Activated CD4-positive, alpha-beta T cell treated with anti-CD3 and anti-CD28 coated beads for 36 hours (primary cell): ENCODE measurements at places on chromosomes 2 and 18. TPM values are rescaled to one million over a fixed set of nuclear protein-coding genes. Genes with fewer than 3 reads are reported as not detected.
A peak's percentile ranks its signal among the peaks of the same experiment; 100 is the strongest.

The ALPG gene
- total RNA-seq: not detected

The RIT2 gene
- not detected for total RNA-seq

The WDFY1 gene
- total RNA-seq: 37.5 TPM

The LRP1B gene
- not detected for total RNA-seq

The IL1F10 gene
- total RNA-seq: not detected

The CHAC2 gene
- 17.4 TPM for total RNA-seq

The COPS8 gene
- 74.5 TPM for total RNA-seq

The SCTR gene
- total RNA-seq: not detected

GRCh38 chr18:75462178-75462832 lies 34.8 kb upstream of the SMIM21 start:
- H3K4me1 ChIP-seq: no peaks in the 10 kb centered on the region
- H3K27ac ChIP-seq: no peak overlapping the region
- peaks cover 12% of the 10 kb centered on the region for H3K27me3 ChIP-seq
- H3K36me3 ChIP-seq: no peaks in the 10 kb centered on the region
- no peak for DNase-seq
- no peak overlapping the region for H3K4me3 ChIP-seq

- H3K4me1 ChIP-seq: no peaks in the 10 kb centered on the region
- H3K36me3 ChIP-seq: no peaks in the 10 kb centered on the region
- H3K27ac ChIP-seq: no peak overlapping the region
- DNase-seq: no peak
Observed at GRCh38 chr2:236120141-236120601, 48.0 kb downstream of the GBX2 start.

DNA sequence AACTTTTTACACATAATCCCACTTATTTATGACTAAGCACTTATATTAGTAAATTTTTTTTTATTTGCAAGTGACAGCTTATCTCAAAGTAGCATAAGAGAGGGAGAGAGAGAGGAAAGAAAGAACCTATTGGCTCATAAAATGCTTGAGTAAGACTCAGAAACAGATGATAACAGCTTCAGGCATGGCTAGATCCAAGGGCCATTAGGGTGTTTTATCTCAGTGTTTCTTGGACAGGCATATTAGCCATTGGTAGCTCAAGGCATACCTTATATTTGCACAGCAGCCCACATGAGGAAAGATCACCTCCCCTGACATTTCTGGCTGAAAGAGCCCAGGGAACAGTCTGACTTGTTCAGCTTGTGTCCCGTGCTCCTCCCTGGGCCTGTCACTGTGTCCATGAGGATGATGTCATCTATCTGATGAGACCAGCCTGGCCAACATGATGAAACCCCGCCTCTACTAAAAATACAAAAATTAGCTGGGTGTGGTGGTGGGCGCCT lies 64.4 kb downstream of the IL1R2 start:
- H3K4me1 ChIP-seq: peaks cover 26% of the 10 kb centered on the region
- no peaks in the 10 kb centered on the region for H3K27me3 ChIP-seq
- no peak for DNase-seq
- H3K27ac ChIP-seq: no peak overlapping the region
- H3K36me3 ChIP-seq: no peaks in the 10 kb centered on the region

- H3K27ac ChIP-seq: no peak overlapping the region
- DNase-seq: no peak
- H3K36me3 ChIP-seq: no peaks in the 10 kb centered on the region
- H3K27me3 ChIP-seq: no peaks in the 10 kb centered on the region
- no peak overlapping the region for H3K4me3 ChIP-seq
Observed at GRCh38 chr2:55106148-55106547, 55.9 kb upstream of the RTN4 start.

GRCh38 chr2:1518867-1519530 lies 105.7 kb downstream of the TPO start:
- H3K4me3 ChIP-seq: no peak overlapping the region
- H3K4me1 ChIP-seq: peaks cover 19% of the 10 kb centered on the region
- DNase-seq: no peak
- H3K27me3 ChIP-seq: no peaks in the 10 kb centered on the region

DNA sequence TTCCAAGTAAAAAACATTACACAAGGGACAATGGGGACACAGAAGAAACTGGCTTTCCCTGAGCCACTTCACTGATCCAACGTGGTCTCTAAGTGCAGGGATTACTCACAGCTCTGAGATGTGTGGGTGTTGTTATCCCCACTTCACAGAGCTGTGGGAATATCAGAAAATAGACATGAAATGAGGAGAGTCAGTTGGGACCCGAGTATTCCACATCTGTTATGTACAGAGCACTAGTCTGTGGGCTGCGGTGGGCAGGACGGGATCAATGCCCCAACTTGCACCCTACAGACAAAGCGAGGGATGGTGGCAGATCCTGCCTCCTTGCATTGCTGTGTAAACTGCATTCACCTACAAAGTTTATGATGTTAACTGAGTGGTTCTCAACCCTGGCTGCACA lies 11.7 kb downstream of the LAMA1 start:
- H3K36me3 ChIP-seq: no peaks in the 10 kb centered on the region
- H3K27me3 ChIP-seq: peaks cover 8% of the 10 kb centered on the region
- no peak overlapping the region for H3K4me3 ChIP-seq
- H3K4me1 ChIP-seq: no peaks in the 10 kb centered on the region
- DNase-seq: no peak

- H3K4me3 ChIP-seq: peak overlapping the region; percentile 34
- no peaks in the 10 kb centered on the region for H3K27me3 ChIP-seq
- peaks cover 3% of the 10 kb centered on the region for H3K36me3 ChIP-seq
- no peak for DNase-seq
Observed at GRCh38 chr2:196195302-196195701, 23.9 kb upstream of the STK17B start.

DNA sequence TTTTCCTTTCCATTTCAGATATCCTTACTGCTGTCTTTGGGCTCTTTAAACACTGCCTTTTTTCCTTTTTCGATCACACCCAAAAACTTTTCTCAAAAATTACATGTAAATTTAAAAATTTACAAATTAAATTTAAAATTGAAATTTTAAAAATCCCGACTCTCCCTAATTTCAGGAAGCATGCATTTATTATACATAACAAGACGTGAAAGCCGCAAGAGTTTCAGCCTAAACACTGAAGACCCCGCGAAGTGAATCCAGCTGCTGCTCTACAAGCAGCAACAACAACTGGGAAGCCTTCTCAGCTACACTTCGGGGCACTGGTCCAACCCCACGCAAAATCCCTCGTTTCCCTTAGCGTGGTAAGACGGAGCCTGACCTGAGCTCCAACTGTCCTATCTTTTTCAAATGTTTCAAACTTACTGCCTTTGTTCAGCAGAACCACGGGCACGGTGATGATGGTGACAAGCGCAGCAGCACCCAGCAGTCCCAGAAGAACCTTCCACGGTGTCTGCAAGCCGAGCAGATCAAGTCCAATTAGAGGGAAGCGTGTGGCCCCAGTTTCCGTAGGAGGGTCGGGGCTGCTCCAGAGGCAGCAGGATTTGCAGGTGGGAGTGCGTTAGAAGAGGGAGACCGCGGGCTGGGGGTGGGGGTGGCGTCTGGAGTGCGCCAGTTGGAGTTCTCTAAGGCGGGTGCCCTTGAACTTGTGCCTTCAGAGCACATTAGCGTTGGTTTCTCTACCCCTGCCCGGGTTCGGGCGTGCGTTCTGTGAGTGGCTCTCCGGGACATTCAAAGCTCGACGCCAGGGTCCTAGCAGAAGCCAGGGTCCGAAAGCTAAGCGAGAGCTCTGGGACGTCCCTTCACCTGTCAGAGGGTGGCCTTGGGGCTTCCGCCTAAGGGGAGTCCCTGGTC lies 783 bp downstream of the DPP4 start:
- peak; percentile 43 for DNase-seq
- H3K27ac ChIP-seq: peak overlapping the region; percentile 91
- peaks cover 2% of the 10 kb centered on the region for H3K27me3 ChIP-seq
- H3K36me3 ChIP-seq: peaks cover 15% of the 10 kb centered on the region

- peaks cover 58% of the 10 kb centered on the region for H3K4me1 ChIP-seq
- H3K4me3 ChIP-seq: peak overlapping the region; percentile 80
- H3K36me3 ChIP-seq: peaks cover 46% of the 10 kb centered on the region
- peak overlapping the region; percentile 73 for H3K27ac ChIP-seq
- DNase-seq: no peak
Observed at GRCh38 chr2:230230087-230230486, 4.6 kb downstream of the SP140 start.

GRCh38 chr2:68203587-68203986 lies 45.9 kb downstream of the PNO1 start:
- H3K36me3 ChIP-seq: peaks cover 13% of the 10 kb centered on the region
- H3K4me3 ChIP-seq: peak overlapping the region; percentile 58
- H3K4me1 ChIP-seq: peaks cover 74% of the 10 kb centered on the region
- H3K27ac ChIP-seq: peak overlapping the region; percentile 86
- H3K27me3 ChIP-seq: no peaks in the 10 kb centered on the region

DNA sequence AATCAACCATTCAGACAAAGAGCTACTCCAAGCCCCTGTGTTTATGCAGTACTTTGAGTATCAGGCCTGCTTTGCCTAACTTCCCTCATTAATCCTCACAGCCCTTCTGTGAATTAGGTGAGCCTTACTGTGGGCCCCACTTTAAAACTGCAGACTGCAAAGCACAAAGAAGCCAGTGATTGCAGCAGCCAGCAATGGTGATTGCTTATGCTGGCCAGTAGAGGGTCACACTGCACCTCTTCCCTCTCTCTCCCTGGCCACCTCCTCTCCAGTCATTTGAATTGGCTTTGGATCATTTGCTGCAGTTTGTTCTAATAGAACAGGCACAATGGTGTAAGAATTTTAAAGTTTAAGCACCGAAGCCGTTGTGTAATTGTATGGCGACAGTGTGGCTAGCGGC lies 229.9 kb downstream of the AGPS start:
- H3K27me3 ChIP-seq: peaks cover 5% of the 10 kb centered on the region

DNA sequence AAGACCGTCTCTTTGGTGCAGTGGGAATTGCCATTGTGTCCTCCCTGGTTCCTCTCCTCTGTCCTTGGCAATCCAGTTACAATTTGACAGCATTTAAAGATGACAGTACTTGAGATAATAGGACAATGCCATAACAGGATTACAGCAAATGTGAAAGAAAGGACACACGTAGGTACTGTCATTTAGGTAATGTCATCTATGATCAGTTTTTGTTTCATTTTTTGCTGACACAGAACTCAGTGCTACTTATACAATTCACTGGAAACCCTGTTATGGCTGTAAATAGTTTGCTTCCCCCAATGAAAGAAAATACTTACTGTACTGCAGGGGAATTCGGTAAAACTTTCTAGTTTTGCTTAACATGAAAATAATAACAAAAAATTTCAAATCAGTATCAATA lies 65.2 kb downstream of the BCL11A start:
- peaks cover 1% of the 10 kb centered on the region for H3K27me3 ChIP-seq
- no peaks in the 10 kb centered on the region for H3K36me3 ChIP-seq
- DNase-seq: no peak
- no peak overlapping the region for H3K27ac ChIP-seq
- H3K4me1 ChIP-seq: peaks cover 3% of the 10 kb centered on the region
- H3K4me3 ChIP-seq: no peak overlapping the region

GRCh38 chr2:228253752-228254151 lies 72.3 kb upstream of the SPHKAP start:
- H3K27me3 ChIP-seq: no peaks in the 10 kb centered on the region
- no peak overlapping the region for H3K27ac ChIP-seq
- no peak overlapping the region for H3K4me3 ChIP-seq
- no peaks in the 10 kb centered on the region for H3K36me3 ChIP-seq
- no peaks in the 10 kb centered on the region for H3K4me1 ChIP-seq

DNA sequence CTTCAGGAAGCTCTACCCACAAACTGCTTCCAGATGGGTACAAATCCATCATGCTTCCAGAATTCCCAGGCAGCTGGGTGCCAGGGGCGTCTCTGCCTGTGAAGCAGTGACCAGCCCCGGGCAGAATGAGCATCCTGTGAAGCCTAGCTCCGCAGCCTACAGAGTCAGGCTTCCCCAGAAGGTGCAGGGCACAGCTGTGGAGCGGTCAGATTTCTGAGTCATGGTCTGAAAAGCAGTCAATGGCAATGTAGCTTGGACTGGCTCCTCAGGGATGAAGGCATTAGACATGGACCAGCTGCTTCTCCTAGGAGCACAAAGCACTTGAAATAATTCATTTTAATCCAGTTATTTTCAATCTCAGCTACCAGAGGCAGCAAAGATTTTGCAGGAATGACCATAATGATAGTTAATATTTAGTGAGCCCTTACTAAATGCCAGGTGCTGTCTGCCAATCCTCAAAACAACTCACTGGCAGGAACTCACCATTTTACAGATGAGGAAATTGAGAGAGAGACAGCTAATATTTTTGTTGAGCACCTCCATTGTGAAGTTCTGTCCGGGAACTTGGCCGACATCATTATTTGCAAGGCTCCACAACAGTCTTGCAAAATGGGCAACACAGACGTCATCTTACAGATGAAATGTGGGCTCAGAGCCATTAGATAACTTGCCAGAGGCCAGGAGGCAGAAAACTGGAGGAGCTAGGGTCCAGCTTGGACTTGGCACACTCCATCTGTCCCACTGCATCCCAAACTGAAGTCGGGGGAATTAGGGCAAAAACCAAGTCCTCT lies 31.7 kb downstream of the ACMSD start:
- H3K4me3 ChIP-seq: no peak overlapping the region
- H3K4me1 ChIP-seq: no peaks in the 10 kb centered on the region
- no peaks in the 10 kb centered on the region for H3K27me3 ChIP-seq
- DNase-seq: no peak
- H3K36me3 ChIP-seq: no peaks in the 10 kb centered on the region

DNA sequence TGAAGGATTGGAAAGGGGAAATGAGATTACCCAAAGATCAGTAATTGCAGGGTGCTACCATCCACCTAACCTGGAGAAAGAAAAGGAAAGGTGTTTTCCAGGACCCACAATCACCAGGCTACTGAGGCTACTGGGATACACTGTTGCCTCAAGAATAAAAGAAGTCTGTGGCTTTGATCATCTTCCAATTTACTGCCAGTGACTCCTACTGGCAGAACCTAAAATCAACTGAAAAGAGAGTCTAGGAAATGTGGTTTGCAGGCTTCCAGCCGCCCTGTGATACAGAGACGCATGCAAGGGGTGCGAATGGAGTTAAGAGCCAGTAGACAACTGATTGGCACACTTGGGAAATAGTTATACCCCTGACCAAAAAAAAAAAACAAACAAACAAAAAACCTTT lies 16.6 kb upstream of the TTL start:
- H3K27me3 ChIP-seq: peaks cover 7% of the 10 kb centered on the region
- H3K4me3 ChIP-seq: no peak overlapping the region
- no peak overlapping the region for H3K27ac ChIP-seq
- no peak for DNase-seq
